ENCODE measurements at places on chromosomes 1 and 21.

DNA sequence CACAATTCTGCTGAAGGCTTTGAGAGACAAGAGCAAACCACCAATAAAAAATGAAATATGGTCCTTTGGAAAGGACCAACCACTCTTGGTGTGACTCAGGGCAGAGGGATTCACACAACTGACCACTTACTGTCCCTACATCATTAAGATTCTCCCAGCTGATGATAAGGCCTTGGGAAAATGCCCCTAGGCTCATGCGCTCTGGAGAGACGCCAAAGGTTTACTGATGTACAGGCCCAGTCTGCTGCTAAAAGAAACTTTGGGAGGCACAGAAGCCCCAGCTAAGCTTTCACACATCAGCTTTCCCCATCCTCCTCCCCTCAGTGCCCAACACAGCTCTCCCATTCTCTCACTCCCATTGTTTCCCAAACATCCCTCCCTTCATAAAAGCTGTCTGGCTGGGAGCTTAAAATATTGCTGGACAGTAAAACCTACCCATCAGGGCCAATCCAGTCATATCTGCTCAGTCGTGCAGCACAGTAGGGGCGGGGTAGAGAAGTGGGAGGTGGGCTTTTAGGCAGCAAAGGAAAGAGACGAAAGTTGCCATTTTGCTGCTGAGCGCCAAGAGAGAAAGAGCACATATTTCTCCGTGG, at the start of gene GJA8:
Gene GJA8 (plus strand): TSS at position 543 of the 593 bp plus-strand sequence. CDS start 5,161 bp downstream, outside the sequence.
- DNase-seq: no peak

DNA sequence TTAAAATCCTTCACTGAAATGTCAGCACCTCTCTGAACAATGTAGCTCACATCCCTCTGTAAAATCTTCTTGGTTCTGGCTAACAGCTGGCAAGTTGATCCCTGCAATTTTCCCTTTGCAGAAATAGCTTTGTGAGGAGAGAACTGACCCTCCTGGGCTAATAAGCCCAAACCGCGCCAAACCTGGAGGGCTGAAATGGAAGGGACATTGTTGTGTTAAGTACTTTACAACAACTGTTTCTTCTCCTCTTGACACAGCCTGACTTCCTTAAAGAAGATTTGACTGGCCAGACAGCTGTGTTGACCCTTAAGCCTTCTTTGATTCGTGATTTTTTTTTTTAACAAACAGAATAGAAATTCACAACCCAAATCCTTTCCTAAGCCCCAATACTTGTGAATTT, 5.7 kb downstream of the LMX1A start:
- no peak for DNase-seq

DNA sequence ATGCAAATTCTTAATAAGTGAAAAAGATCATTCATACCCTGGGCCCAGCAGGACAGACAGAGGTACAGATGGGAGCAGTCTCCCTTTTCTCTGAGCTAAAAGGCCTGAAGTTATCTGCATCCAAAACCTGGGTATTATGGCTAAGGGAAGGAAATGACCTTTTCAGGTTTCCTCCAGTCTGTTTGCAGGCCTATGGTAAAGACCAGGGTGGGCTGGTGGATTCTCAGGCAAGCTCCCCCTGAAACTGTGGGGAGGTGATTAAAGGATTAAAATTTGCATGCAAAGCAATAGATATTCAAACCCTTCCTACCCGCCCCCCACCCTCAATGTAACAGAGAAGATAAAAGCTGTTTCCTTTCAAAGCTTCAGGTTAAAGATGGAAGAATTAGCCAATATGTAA, 471.8 kb upstream of the RUNX1 start:
- no peak for DNase-seq

DNA sequence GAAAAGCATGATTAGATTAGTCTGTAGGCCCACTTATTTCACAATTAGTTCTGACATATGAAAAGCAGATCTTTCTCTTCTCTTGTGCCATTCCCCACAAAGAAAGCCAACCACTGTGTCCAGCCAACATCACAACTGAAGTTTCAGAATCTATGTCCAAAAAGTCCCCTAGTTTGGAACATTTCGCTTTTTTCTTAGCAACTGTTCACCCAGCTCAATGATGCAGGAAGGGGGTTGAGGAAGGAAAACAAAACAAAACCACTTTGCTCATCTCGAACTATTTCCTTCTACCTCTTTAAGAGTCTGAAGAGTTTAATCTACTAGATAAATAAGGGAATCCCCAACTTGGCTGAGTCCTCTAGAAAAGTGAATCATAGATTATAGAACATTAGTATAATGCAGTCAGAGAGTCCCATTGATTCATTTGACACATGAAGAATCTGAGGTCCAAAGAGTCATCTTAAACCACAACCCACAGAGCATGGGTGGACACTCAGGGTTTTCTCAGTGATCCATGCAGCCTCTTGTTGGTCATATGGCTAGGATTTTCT, 159.3 kb upstream of the SGIP1 start:
- DNase-seq: no peak

- DNase-seq: no peak
These were observed 6.8 kb upstream of the UTP25 start for GRCh38 chr1:209820986-209821385.

DNA sequence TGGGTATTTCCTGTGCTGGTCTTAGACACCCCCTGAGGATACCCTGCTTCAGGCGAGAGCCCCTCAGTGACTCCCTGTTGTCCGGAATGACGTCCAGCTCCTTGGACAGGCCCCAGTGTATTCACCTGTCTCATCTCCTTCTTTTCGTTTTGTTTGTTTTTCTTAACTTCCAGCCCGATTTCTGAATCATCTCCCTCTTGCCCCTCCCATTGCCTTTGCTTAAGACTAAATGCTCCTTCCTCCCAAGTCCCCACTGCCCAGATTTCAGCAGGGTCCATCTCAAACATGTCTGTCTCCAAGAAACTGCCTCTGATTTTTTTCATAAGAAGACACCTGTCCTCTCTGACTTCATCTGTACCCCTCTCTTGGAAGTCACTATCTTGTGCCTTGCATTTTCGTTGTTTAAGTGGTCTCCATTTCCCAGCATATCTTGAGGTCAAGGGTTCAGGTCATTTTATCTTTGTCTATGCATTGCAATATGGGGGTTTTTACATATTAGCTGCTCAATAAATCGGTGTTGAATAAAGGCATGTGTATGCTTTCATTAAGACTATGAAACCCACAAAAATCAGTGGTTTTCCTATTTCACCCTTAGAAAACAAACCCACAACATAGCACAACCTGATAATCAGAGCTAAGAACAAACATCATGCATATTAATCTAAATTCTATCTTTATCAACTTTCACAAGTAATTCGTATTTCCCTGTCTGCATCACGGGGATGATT, 58.4 kb upstream of the LGALS8 start:
- DNase-seq: no peak

DNA sequence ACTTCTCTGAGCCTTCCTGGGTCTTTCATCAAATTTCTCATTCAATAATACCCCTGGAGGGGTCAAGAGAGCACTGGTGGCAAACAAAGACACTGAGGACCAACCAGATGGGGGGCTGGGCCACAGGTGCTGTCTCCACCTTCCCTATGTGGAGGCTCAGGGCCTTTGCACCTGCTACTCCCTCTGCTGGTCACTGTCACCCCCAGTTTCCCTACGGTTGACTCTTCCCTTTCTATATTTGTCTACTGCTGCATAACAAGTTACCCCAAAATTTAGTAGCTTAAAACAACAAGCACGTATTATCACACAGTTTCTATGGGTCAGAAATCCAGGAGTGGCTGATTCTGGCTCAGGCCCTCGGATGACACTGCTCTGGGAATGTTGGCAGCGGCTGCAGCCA, 138.8 kb upstream of the RUNX3 start:
- peak; percentile 15 for DNase-seq

GRCh38 chr1:35565742-35566133, 7.4 kb upstream of the TFAP2E start:
- DNase-seq: no peak

DNA sequence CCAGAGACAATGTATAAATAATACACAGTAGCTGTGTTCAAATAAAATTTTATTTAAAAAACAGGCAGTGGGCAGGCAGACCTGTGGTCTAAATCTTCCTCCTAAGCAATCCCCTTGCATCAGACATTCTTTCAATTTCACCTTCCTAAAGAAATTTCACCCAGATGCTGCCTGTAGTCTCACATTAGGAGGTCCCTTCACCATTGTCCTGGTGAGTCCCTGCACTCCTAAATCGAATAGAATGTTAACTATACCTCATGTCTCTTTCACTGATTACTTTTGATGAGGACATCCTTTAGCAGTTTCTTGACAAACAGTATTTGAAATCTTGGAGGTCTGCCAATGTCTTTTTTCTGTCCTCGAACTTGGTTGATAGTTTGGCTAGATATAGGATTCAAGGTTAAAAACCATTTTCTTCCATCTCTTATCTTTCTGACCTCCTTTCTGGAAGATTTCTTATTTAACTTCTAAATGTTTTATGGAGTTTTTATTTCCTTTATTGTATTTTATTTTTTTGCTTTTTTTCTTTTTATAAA, 77.5 kb downstream of the LPGAT1 start:
- DNase-seq: peak; percentile 25

GRCh38 chr1:43858324-43858723, 75.3 kb upstream of the ARTN start:
- no peak for DNase-seq

DNA sequence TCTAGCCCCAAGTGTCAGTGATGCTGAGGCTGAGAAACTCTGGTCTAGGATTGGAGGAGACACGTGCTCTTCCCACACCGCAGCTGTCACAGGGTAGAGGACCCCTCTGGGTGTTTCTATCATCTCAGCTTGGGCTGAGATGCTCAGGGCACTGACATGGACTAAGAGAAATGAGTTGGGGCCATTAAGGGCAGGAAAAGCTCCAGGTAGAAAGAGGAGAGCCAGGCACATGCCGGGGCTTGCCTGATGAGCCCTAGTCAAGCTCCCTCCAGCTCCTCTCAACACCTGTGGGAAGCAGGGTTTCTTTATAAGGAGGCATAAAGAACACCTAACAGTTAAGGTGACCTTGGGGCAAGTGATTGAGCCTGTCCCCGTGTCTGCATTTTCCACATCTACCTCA, 17.3 kb downstream of the ABCA4 start:
- no peak for DNase-seq

Measured in hematopoietic multipotent progenitor cell treated with erythropoietin and hydrocortisone succinate and interleukin-3 and kit ligand, for 6 days (in vitro differentiated cells).